ENCODE measurements at places on chromosomes 7 and 10. TPM values are rescaled to one million over a fixed set of nuclear protein-coding genes. Genes with fewer than 3 reads are reported as not detected.

- no peak for DNase-seq
Measured at GRCh38 chr7:70456719-70457118, 675.2 kb upstream of the GALNT17 start.

ARMC3 gene
- 0.32 TPM for polyA plus RNA-seq

- DNase-seq: no peak
Measured at GRCh38 chr7:50730446-50731400, 52.0 kb downstream of the GRB10 start.

DNA sequence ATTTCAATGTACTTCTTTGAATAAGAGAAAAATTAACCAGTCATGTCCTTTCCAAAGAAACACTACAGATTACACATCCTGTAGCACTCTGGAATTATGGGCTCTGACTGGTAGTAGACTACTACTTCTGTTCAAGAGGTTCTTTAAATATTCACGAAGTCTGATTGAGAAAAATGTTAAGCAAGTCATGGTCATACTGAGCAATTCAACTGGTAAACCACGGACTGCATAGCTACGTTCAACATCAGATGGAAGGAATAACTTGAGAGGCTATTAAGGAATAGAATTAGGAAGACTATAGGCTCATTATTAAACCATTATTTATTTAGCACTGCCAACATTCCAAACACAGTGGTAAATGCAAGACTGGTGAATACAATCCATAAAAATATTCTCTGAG is 160.8 kb downstream of the IMMP2L start:
- no peak for DNase-seq

PANK1 gene
- not detected for polyA plus RNA-seq

- no peak for DNase-seq
Measured at GRCh38 chr10:99784727-99785441, 2.4 kb downstream of the ABCC2 start.

DNA sequence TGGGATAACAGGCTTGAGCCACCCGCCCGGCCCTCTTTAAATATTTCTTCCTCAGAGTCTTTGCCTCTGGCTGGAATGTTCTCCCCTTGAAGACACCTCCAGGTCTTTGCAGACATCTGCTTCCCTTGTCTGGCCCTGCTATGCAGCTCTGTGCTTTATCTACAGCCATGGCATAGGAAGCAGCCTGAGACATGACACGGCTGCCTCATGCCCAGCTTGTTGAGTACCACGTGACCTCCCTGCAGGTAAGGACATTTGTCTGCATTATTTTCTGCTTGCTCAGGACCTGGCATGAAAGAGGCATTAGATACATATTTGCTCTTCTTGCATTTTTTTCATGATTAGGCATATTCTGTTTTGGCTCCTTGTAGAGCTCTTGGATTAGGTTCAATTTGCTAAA is 113.8 kb upstream of the KLF6 start:
- DNase-seq: no peak

Measured in immature natural killer cell (primary cell).